ENCODE measurements at places on chromosomes 7 and 10.

- no peak for DNase-seq
Measured at GRCh38 chr7:54778696-54779540, 19.9 kb upstream of the SEC61G start.

DNA sequence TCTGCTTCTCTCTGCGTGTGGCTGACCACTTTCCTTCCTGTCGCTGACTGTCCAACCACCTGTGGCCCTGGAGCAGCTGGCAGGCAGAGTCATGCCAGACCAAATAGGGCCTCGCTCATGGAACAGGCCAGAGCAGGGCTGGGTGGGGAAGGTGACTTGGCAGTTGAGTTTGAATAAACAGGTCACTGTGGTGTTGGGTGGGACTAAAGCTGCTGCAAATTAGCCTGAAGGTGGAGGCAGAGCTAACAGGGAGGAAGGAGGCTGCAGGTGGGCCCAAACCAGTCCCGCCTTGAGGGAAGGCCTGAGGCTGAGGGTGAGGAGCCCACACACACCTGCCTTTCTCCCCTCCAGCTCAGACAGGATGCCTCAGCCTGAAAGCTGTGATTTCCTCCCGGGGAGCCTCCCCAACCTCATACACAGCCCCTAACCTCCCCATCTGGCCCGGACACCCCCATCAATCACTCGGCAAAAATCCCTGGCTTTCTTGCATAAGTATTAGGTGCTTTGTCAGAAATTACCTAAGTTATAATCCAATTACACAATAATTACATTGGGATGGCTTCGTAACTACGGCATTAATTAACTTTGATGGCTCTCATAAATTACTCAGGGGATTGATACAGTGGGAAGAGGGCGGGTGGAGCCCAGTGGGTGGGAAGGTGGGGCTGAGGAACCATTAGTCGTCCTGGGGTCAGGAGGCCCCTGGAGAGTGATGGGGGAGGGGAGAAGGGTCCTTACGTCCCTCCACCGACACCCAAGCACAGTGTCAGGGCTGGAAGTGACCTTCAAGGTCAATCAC is 97.7 kb upstream of the PCBD1 start:
- no peak for DNase-seq

DNA sequence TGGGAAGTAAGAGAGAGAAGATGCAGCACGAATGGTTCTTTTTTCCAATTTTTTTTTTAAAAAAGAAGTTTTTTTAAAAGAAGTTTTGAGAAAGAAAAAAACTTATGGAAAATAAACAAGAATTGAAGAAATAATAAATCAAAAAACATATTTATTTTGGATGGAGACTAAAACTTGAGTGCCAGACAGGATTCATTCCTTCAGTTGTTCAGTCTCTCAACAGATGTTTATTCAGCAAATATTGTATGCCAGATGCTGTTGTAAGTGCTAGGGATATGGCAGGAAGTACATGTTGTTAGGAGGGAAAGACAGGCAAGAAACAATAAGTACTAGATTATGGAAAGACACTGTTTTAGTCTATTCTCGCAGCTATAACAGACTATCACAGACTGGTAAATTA is 750.7 kb upstream of the PHF14 start:
- no peak for DNase-seq

DNA sequence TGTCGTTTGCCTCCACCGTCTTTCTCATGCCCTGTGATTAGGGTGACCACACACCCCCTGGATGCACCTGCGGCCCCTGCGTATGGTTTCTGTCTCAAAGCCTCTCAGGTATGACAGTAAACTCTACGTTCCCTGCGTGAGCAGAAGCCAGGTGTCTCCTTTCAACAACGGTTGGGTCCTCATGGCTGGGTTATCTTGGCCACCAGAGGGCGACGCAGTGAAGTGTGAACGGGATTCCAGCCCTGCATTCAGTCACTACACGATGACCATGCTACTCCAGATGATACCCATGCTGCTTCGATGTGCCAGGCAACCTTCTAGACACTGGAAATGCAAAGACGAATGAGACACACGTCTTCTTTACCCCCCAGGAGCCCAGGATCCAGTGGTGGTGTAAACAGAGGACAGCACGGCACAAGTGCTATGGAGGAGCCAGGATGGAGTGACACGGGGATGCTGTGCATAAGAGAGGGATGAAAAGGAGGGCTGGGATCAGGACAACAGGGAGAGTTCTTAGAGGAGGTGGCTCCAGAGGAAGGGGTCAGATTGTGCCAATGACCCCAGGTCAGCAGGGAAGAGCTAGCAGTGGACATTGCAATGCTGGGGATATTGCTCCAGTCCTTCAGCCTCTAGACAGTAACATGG is 228.1 kb upstream of the PFKP start:
- no peak for DNase-seq

Data from astrocyte of the cerebellum (primary cell).